ENCODE measurements at places on chromosomes 5 and 9. TPM values are rescaled to one million over a fixed set of nuclear protein-coding genes. Genes with fewer than 3 reads are reported as not detected.

DNA sequence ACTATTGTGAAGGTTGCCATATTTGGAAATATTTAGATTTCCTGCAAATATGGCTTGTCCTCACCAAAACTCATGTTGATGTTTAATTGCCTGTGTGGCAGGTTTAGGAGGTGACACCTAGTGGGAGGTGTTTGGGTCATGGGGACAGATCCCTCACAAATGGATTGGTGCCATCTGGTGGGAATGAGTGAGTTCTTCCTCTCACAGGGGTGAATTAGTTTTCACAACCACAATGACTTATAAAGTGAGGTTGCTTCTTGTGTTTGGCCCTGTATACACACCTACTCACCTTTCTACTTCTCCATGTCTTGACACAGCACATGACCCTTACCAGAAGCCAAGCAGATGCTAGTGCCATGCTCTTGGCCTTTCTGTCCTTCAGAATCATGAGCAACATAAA, 41.1 kb downstream of the ISOC1 start:
- DNase-seq: no peak

TLE1 gene
- total RNA-seq: 11.0 TPM

SLC25A2 gene
- total RNA-seq: not detected

GRCh38 chr9:97045300-97045699, 6.4 kb upstream of the CTSV start:
- DNase-seq: no peak

PCDHGA10 gene
- 5.8 TPM for total RNA-seq

DNA sequence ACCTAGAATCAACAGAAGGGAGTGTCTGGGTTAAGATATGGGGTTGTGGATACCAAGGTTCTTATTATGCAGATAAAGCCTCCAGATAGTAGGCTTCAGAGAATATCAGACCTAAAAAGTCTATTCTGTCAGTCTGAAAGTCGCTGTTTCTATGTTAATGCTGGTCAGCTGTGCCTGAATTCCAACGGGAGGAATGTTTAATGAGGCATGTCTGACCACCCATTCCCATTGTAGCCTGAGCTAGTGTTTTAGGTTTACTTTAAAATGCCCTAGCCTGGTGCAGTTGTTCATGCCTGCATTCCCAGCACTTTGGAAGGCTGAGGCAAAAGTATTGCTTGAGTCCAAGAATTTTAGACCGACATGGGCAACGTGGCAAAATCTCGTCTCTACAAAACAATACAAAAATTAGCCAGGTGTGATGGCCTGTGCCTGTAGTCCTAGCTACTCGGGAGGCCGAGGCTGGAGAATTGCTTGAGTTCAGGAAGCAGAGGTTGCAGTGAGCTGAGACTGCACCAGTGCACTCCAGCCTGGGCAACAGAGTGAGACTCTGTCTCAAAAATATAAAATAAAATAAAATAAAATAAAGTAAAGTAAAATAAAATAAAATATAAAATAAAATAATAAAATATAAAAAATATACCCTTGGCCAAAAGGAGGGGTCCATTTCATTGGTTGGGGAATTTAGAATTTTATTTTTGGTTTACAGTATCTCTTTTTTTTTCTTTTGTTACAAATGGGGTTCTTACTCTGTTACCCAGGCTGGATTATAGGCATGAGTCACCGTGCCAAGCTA, 7.8 kb upstream of the SOX30 start:
- DNase-seq: no peak

GRCh38 chr5:128403333-128403732, 134.7 kb downstream of the FBN2 start:
- DNase-seq: no peak

PHF24 gene
- total RNA-seq: 0.18 TPM

- no peak for DNase-seq
Measured at GRCh38 chr5:151351671-151352070, 4.3 kb upstream of the SLC36A2 start.

FOXD4L4 gene
- total RNA-seq: not detected

DNA sequence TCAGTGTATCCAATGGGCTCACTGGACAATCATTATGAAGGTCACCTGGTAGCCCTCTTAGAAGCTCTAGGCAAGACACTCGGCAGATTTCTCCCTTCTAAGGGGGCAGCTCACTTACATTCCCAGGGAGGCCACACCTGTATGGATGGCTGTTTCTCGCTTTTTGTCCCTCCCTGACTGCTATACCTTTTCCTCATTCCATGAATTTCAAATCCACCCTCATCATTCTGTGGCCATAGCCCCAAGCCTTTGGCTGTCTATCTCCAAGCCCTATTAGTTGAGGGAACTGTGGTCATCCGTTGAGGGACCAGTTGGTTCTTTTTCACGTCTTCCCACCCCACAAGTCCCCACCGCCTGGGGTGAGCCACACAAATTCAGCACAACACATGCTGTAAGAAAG, 85.0 kb upstream of the RARS1 start:
- DNase-seq: no peak

PPP3R2 gene
- not detected for total RNA-seq

GRCh38 chr9:86099701-86100364, 475 bp upstream of the GOLM1 start:
- peak; percentile 19 for DNase-seq

GRCh38 chr5:75002271-75002670, 50.1 kb downstream of the GCNT4 start:
- no peak for DNase-seq

DNA sequence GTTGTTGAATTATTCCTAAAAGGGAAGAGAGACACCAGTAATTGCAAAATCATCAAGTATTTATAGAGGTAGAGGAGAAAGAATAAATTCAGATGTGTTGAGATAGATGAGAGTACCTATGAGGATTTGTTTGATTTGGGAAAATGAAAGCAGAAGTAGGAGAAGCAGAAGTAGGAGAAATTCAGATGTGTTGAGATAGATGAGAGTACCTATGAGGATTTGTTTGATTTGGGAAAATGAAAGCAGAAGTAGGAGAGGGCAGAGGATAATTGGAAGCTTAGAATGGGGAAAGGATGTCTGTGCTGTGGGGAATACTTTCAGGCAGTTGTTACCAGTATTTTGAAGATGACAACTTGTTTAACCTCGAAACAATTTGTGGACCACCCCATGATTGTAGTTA, 35.1 kb upstream of the ZCCHC7 start:
- no peak for DNase-seq

DNA sequence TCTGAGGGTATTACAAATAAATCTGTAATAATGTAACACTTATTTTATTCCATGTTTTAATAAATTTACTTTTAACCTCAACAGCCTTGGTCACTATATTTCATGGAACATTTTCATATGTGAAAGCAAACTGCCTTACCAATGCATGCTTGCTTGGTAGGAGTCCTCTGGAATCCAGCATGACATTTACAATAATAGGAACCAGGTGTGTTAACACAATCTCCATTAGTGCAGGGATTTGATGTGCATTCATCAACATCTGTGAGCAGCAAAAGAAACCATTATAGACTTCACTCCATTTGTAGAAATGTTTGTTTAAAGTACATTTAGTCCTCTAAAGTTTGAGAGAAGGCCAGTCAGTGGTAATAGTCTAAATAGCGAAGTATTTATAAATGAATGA, 159.4 kb downstream of the FBN2 start:
- no peak for DNase-seq

PDZD2 gene
- 83.7 TPM for total RNA-seq

DNA sequence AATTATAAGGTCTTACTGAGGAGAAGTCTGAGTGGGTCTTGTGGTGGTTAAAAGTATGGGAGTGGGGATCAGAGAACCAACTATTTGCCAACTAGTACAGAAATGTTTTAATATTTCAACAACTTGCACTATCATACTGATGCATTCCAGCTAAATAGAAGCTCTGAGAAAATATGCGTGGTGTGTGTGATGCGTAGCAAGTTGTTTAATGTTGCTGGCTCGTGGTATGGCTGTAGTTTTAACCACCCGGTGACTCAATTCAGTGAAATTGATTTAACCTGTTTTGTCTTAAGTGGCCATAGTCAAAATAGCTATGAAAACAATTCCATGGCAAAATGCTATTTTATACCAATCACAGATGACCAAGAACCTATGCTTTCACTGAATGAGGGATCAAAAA, 176.5 kb upstream of the SLC24A2 start:
- no peak for DNase-seq

DNA sequence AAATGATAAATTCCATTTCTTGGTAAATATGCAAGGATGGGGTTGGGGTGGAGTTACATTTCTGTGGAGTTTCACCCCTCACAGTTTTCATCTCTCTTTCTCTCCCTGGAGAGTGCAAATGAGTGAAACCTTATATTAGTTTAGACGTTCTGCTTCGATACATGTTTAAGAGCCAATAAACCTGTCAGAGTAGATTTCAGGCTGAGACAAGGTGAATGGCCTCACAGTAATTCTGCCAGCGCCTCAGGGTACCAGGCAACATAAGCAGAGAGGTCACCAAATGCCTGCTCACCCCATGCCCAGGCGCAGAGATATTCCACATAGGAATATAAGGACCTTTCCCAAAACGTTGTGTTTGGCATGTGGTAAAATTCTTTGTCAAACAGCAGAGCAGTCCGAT, 154.9 kb upstream of the VLDLR start:
- no peak for DNase-seq

PCDHGA12 gene
- 5.8 TPM for total RNA-seq

- peak; percentile 15 for DNase-seq
Measured at GRCh38 chr5:59275510-59276324, 617.8 kb downstream of the PDE4D start.

DNA sequence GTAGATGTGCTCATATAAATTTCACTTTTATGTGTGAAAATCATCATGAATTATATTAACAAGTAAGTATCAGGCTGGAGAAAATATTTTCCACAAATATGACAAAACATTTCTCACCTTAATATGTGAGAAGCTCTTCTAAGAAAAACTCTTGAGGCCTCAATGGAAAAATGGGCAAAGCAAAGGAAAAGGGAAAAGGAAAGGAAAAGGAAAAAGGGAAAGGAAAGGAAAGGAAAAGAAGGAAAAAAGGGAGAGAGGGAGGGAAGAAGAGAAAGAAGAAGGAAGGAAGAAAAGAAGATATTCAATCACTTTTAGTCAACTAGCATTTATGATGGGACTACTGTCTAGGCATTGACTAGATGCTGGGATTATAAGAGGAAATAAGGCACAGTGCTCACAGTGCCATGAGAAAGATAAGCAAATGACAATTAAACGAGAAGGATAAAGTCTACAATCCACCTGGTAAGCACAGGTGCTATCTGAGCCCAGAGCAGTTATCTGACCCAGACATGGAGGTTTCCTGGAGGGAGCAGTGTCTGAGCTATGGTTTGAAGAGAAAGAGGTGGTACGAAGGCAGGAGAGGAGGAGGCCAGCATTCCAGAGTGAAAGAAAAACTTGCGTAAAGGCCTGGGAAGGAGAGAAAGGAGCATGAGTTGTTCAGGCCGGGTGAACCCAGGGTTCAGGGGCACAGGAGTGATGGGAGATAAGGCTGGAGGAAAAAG, 18.3 kb upstream of the ACSL6 start:
- DNase-seq: no peak

- no peak for DNase-seq
Measured at GRCh38 chr5:133556551-133556950, 55.8 kb downstream of the FSTL4 start.

DNA sequence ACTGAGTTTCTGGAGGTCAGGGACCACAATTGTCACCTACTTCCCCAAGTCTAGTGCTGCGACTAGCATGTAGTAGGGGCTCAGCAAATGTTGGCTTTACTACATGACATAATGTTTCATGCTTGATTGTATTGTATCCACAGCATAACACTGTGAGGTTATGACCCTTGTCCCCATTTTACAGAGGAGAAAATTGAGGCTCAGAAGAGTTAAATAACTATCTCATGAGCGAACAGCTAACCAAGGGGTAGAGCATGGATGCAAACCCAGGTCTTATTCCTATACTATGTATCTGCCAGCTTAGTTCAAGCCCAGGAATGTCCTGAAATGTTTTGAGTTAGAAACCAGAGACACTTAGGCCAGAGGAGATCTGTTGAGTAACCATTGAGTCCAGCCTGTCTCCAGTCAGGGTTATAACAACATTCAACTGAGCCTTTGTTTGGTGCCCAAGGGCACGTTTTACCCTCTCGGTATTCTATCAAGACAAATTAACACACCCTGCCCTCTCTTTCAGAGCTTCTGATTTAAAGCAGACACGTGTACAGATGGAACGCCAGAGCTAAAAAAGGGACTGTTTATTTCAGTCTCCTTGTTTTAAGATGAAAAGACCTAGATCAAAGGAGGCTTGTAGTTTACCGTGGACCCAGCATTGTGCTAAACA, 16.5 kb downstream of the ANGPTL2 start:
- no peak for DNase-seq

SPRY4 gene
- total RNA-seq: 12.8 TPM

- peak; percentile 55 for DNase-seq
Measured at GRCh38 chr9:124284237-124284831, 26.6 kb downstream of the NEK6 start.

GRCh38 chr9:102609461-102609860, 385.7 kb upstream of the CYLC2 start:
- no peak for DNase-seq

CYSRT1 gene
- total RNA-seq: 0.55 TPM

PKD2L2 gene
- total RNA-seq: 0.50 TPM

DNA sequence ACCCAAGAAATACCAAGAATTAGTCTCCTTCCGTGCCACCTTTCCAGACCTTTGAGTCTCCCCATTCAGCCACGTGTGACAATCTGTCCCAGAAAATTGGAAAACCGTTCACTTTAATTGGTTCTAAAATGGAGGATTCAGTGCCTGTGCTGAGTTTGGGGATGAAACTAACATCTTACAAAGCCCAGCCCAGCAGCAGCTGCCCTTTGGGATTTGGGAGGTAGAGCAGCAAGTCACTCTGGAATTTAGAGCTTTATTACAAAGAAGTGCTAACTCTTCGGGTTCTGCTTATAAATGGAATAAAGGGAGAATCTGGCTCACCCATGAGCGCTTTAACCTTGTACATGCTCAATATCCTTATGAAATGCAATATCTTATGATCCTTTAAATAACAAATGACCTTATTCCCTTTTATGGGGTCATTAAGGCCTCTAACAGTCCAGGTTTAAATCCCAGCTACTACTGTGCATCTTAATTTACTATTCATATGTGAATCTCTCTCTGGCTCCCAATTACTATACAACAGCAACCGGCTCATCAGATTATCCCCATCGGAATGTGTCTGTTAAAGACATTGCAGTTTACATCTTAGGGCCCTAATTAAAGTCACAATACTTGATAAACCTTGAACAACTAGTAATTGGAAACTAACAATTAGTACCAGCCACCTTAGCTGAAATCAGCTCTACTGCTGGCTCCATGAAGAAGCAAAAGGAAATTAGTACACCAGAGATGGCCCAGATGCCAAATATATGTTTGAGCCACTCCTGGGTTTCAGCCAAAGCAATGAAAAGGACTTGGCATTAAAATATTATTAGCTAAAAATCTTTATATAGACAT, 271.8 kb upstream of the SMARCA2 start:
- DNase-seq: no peak

DNAJC21 gene
- 50.4 TPM for total RNA-seq

DNA sequence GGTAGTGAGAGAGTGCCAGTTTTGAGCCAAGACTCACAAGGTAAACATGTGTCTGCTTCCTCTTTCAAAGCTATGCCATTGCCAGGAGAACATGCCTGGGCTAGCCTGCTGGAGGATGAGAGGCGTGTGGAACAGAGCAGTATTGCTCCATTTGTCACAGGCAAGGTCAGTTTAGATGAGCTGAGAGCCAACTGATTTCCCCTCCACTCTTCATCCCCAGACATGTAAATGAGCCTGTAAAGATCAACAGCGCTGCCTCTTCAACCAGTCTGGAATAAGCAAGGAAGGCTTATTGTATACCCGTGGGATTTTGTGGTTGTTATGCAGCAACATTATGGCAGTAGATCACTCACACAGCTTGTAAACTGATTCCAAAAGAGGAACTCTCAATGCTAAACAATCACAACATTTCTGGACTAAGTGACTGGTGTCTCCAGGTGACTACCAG, 8.2 kb upstream of the GDNF start:
- no peak for DNase-seq

- no peak for DNase-seq
Measured at GRCh38 chr5:123351240-123351639, 72.0 kb downstream of the CEP120 start.

Measured in heart right ventricle (tissue), 16 donors.